ENCODE measurements at places on chromosomes 12 and 14.

- no peak for DNase-seq
Observed at GRCh38 chr14:49056021-49056420, 530.2 kb downstream of the RPS29 start.

DNA sequence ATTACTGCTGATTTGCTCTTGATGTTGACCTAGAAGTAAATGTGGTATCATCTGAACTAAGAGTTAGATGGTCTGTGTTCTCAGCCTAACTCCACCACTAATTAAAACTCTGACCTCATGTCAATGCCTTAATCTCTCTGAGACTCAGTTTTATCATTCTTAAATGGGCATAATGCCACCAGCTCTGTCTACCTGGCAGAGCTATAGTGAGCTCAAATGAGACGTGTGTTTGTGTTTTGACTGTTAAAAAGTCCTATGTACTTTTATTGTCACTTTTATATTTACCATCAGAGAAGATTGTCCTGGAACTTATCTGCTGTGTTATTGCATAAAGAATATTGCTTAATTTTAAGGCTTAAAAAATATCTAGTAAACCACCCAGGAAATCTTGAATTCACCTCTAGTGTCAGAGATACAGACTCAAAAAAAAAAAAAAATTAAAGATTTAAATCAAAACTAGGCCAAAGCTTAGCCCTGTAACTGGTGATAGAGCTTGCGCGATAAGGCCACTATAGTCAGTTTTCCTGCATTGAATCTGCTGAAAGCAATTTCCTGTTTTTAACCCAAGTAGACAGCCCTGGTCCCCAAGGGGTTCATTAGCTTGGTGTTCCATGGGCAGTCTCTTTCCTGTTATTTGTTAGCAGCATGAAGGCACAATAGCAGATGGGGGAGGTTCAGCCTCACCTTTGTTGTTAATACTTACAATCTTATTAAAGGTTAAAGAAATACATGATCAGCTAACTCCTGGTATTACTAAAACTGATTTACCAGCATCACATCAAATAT, 261.8 kb downstream of the ATP23 start:
- no peak for DNase-seq

DNA sequence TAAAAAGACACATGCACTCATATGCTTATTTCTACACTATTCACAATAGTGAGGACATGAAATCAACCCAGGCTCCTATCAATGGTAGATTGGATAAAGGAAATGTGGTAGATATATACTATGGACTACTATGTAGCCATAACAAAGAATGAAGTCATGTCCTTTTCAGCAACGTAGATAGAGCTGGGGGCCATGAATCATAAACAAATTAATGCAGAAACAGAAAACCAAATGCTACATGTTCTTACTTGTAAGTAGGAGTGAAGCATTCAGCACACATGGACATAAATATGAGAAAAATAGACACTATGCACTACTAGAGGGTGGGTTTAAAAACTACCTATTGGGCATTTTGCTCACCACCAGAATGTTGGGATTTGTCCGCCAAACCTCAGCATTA, 278.0 kb upstream of the MIS18BP1 start:
- no peak for DNase-seq

GRCh38 chr12:10661338-10661737, 12.5 kb downstream of the STYK1 start:
- peak; percentile 45 for DNase-seq

- DNase-seq = no peak
Observed at GRCh38 chr12:68977335-68977734, 44.4 kb upstream of the CPM start.

DNA sequence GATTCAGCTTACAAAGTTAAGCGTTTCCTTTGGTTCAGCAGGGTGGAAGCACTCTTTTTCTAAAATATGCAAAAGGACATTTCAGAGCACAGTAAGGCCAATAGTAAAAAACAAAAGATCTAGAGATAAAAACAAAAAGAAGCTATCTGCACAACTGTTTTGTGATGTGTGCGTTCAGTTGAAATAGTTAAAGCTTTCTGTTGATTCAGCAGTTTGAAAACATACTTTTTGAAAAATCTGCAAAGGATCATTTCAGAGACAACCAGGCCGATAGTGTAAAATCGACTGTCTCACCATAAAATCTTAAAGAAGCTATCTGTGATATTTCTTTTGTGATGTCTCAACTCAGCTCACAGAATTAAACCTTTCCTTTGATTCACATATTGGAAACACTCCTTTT, 300.0 kb upstream of the ALG10B start:
- no peak for DNase-seq

DNA sequence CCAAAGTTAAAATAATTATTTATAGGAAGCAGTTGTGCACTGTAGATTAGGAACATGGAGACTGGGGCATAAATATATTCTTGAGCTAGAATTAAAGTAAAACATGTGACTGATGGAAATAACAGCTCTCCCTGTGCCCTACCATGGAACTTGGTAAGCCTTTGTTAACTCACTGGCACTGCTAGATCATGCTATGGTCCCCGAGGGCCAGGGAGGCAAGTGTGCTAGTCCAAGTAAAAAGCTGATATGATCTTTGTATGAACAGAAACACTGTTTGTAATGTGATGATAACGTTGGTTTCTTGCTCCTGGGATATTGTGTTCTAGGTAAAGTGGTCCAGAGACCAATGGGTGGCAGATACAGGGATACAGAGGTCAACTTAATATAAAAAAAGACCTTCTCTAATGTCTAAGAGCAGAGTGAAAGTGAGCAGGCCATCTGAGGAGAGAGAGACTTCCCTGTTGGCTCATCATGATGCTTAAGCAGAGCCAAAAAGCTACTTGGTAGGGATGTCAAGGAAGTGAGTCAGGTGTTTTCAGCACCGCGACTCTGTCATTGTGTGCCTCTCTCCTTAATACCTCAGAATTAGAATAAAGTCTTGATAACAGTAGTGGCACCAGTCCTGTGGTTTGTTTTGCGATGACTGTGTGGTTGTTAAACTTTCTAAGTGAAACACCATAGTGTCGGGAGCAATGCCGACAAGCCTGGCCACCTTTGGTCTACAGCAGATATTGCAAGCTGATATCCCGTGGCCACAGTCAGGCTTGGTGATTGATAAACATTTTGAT, 27.6 kb downstream of the BICD1 start:
- DNase-seq = peak; percentile 27

GRCh38 chr14:100882026-100882967, 21.2 kb downstream of the RTL1 start:
- DNase-seq = no peak

DNA sequence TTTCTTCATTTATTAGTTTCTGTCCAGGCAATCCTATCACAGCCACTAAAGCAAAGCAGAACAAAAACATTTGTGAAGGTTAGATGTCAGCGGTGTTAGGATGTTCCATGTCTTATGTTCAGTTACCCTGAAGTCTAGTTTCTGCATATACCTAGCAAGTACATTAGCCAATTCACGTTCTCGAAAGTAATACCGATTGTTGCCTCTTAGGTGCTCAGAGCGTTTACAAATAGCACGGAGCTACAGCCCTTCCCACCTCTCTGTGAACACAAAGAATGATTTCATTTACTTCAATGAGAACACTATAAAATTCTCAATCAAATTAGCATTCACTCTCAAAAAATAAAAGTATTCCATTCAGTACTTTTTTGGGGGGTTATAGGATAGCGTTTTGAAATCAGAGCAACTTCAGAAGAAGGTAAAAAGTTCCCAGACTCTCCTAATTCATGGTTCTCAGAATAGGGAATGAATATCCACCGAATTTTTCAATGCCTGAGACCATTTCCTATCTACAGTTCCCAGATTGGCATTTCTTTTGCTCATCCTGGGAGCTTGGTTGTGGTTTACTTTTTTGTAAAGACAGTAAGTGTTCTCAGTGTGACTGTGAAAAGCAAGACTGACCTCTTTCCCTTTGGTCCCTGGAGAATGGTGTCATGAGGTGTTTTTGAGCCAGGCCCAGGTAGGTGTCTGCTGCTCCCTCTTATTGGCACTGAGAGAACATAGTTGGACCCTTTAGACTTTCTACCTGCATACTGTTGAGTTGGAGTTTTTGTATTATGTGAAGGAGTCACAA, 488.0 kb upstream of the RGS6 start:
- DNase-seq = no peak

DNA sequence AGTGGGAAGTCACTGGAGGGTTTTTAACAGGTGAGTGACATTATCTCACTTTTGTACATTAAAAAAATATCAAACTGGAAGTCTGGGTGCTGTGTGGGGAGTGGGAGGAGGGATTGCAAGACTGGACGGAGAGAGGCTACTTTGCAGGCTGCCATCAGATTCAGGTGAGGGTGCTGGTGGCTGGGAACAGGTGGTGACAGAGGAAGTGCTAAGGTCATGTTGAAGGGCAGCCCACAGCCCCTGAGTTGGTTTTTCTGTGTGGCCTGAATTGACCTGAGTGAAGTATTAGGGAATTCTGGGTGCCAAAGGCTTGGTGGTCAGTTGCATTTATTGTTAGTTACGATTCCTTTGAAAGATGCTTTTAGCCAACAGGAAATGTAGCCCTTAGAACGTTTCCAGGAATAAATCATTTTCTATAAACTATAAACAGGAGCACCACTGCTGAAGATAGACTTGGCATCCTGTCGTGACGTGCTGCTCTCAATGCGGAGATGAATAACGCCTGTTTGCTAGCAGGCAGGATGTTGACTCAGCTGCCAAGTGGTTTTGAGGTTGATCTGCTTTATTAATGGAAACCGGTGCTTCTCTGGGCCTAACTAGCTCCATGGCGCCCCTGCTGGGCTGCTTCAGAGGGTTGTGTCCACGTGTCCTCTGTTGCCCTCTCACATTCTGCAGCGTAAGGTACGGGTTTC, 707.5 kb upstream of the TMEM132C start:
- peak; percentile 99 for DNase-seq

GRCh38 chr14:100030452-100031153, 34.6 kb upstream of the EVL start:
- peak; percentile 89 for DNase-seq

DNA sequence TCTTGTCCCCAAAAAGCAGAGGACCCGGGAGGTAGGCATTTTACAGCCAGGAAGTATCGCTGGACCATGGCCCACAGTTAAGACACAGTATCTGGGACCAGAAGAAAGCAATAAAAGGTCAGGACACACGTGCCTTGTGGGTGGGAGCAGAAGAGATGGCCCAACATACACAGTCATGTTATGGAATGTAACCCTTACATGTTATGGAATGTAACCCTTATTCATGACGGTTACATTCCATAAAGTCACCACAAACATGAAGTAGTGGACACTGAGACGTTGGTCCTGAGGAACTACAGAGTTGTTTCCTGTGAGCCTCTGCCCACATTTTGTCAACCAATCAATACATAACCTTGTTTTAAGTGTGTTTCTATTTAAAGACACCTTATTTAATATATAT, 285.6 kb upstream of the FKBP4 start:
- DNase-seq = no peak
